Pancreas (tissue), 10 donors: ENCODE measurements at places on chromosomes 16 and 17. TPM values are rescaled to one million over a fixed set of nuclear protein-coding genes. Genes with fewer than 3 reads are reported as not detected.

DNA sequence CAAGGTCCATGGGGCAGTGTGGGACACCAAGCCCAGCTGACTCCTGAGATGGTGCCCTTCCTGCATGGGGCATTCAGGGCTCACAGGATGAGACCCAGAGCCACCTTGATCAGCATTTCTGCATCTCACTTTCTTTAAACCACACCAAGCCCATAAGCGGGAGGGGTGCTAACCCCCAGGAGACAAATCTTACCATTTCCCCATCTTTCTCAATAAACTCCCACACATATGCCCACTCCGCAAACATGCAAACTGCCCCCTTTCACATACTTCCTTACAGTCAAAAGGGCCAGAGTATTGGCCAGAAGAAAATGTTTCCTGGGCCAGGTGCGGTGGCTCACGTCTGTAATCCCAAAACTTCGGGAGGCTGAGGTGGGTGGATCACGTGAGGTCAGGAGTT is 3.7 kb upstream of the SLC39A11 start:
- no peak for DNase-seq

DNA sequence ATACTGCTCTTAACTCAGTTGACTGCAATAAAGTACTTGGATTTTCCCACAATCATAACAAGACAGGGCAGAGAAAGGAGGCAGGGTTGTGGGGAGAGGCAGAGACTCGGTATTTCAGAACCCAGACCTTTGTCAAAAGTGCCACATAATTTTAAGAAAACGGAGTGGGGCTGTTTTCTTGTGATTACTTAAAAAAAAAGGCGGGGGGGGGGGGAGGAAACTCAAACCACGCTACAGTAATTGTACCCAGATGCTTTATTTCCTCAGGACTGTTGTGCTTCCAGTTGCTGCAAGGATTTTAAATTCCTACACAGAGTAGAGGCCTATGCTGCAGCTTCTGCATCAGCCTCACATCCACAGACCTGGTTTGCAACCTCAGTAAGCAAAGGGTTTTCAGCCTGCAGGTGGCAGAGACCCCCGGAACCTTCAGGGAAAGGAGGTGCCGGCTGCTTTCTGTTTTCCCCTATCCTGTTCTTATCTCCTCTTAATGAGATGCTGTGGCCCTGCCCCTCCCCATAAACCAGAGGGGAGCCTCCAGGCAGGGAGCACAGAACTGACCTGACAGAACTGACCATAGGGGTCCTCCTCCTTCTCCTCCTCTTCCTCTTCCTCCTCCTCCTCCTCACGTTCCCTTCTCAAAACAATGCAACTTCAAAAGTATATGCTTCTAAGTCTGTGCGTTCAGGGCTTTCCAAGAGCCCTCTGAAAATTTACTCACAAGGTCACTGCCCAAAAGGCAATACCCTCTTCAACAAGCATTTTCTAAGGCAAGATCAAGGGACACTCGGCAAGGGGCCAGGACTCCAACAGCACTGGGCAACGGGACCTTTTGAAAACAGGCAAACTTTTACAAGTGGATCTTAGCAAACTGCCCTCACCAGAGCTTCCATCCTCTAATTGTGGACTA is 7.5 kb downstream of the AXIN2 start:
- DNase-seq, result no peak

GRCh38 chr17:73224237-73224636 is 31.4 kb downstream of the COG1 start:
- DNase-seq, result no peak

DNA sequence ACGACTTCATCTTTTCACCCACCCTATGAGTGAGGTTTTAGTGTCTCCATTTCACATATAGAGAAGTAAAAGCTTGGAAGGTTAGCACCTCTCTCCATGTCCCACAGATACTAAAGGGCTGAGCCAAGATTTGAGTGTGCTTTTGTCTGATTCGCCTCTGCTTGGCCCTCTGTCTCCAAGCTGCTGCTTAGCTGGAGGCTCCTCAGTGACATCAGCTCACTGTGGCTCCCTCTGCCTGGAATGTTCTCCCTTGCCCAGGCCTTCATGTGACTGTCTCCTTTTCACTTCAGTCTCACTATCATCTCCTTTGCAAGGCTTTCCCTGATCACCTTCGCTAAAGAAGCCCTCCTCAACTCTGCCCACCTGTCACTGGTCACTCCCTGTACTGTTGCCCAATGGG is 84.5 kb upstream of the HSBP1 start:
- no peak for DNase-seq

GRCh38 chr16:73670836-73671820 is 623.2 kb upstream of the ZFHX3 start:
- no peak for DNase-seq

DNA sequence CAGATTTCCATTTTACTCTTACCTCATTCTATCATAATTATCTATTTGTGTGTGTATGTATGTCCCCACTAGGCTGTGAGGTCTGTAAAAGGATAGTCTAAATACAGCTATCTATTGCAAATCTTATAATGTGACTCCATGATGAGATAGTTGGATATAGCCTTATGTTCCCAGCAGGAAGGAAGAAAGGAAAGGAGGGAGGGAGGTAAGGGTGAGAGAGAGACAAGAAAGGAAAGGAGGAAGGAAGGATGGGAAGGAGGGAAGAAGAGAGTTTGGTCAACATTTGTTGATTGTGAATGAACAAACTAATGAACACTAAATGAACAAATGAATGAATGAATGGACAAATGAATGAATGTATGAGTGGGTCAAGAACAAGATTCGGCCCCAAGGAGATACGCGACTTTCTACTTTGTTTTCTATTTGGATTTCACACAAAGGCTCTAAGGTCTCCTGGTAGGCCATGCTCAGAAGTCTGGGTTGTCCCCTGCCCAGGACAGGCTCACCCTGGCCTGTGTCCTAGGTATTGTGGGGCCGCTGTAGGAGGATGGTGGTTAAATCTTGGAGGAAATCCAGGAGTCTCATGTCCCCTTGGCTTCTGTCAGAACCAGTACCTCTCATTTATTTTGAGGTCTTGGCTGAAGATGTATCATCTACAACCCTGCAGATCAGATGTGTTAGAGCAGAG is 195.2 kb downstream of the WWOX start:
- DNase-seq, result no peak

KRTAP1-1 gene
- not detected for total RNA-seq

MMP15 gene
- total RNA-seq, result 12.3 TPM

C17orf50 gene
- not detected for total RNA-seq

HYDIN gene
- 4.0 TPM for total RNA-seq

KLHL10 gene
- total RNA-seq, result not detected

UBE2O gene
- 13.3 TPM for total RNA-seq
